SJSA1 (cell line): ENCODE measurements at places on chromosomes 5 and 9.
A peak's percentile ranks its signal among the peaks of the same experiment; 100 is the strongest.

DNA sequence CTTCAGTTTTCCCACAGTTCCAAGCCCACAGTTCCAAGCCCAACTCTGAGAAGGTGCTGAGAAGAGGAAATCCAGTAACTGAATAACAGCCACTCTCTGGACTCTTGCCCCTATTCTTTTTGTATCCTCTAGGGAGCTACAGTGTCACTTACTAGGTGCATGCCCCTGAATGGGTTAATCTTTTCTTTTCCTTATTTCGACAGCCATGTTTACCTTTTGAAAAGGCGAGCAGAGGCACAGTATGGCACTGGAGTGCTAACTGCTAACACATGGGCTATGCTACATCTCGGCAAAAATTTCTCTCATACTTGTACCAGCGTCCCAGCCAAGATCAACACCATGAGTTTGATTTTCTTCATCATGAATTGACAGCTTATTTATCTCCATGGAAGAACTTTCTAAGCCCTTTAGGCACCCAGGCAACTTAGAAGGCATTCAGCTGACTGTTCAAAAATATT, 222.6 kb downstream of the EBF1 start:
- no peak for DNase-seq

GRCh38 chr5:174563899-174564298, 160.5 kb upstream of the MSX2 start:
- no peak for DNase-seq

DNA sequence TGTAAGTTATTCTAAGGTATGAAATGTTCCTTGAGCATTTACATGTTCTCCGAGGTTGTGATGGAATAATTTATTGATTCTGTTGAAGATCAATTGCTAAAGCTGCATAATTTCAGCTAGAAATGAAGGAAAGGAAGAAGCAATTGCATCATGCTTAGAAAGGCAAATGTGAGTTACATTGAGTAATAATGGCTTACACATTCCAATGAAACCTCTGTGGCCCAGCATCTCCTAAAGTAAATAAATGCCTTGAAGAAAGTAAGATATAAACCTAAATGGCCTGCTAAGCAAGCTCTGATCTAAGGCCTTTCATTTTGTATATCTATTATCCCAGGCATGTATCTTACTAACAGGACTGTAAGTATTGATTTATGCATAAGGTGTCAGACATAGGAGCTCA, 677.3 kb upstream of the RGMB start:
- no peak for DNase-seq

- peak; percentile 90 for DNase-seq
Measured at GRCh38 chr5:140700177-140701144, at the start of gene ZMAT2. TSS of gene ZMAT2 (plus strand) at chr5:140700447. CDS start at chr5:140700461, 14 bp downstream.

DNA sequence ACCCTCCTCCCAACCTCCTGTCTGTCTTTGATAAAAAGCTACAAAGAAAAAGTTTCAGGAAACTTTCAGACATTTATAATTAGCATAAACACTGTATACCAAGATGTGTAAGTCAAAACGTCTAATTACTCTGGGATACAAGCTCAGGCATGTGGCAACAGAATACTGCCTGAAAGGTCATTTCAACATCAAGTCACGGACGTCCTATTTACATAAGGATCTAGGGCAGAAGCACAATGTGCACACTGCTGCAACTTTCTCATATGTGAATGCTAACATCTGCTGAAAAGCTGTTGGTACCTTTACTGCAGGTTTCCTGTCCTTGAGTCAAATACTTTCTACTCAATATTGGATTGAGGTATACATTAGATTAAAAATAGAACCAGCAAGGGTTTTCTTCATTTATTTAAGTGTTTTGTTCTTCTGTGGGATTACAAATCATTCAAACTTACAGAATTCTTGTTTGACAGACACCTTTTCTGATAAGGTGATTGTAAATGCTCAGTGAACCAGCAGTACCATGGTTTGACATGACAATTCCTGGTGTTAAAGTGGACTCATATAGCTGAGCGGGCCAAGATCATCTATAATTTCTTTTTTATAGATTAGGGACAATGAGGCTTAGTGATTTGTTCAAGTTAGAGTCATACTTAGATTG, 36.8 kb downstream of the ELL2 start:
- no peak for DNase-seq

GRCh38 chr9:2299843-2300205, 284.7 kb downstream of the SMARCA2 start:
- DNase-seq, result no peak

DNA sequence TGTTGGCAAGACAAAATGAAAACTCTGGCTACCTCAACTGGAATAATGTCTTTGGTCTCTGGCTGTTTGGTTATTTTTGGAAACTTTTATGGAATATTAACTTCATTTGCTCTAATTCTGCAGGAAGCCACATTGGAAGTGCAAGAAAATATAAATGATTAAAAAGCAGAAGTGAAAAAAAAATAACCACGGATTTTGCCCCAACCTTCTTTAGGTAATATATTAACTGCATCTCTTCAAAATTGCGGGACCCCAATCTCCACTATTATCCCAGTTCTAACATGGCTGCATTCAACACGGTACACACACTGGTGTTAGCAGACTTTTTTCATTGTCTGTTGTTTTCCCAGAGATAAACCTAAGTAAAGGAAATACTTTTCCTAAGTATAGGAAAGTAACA, 23.0 kb downstream of the GLIS3 start:
- no peak for DNase-seq

DNA sequence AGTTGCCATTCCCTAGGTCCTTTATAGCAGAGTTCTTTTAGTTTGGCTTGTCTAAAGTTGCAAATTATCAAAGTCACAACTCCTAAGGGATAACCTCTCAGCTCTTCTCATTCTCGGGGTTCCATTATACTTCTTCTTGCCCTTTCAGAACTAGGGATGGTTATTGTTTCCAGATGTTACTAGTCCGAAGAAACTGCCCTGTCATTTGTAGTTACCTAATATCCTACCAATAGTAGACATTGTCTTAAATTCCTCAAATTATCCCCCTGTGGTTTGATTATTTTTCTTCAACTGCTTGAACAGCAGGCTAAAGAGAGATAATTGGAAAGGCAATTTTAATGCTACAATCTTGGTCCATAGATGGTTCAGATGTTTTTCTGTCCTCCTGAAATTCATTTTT, 709.8 kb downstream of the KCTD16 start:
- DNase-seq, result no peak
